CD4-positive, CD25-positive, alpha-beta regulatory T cell (primary cell): ENCODE measurements at places on chromosomes 2 and 18. TPM values are rescaled to one million over a fixed set of nuclear protein-coding genes. Genes with fewer than 3 reads are reported as not detected.
A peak's percentile ranks its signal among the peaks of the same experiment; 100 is the strongest.

Gene SERPINB11
- total RNA-seq, result not detected

Gene DSC1
- not detected for total RNA-seq

Gene EEF1B2
- 511 TPM for total RNA-seq

Gene TRABD2A
- total RNA-seq, result 48.8 TPM

Gene POTEI
- total RNA-seq, result not detected

DNA sequence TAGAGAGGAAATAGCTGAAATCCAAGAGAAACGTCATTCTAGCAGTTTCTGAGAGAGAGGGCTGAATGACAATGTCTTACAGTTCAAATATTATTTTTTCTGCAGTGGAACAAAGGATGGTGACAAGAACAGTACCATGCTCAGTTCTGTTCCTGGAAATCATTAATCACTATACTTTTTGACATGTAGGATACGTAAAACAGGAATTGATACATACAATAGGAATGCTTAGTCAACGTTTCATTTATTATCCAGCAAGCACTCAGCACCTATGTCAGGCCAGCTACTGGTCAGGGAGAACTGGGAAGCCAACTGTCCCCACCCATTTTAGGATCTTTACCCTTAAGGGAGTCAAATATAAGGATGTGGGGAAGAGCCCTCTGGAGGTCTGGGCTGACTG, 114.7 kb downstream of the DHRS9 start:
- DNase-seq, result no peak

GRCh38 chr2:182259629-182260150, 167.1 kb downstream of the PDE1A start:
- no peak for DNase-seq

DNA sequence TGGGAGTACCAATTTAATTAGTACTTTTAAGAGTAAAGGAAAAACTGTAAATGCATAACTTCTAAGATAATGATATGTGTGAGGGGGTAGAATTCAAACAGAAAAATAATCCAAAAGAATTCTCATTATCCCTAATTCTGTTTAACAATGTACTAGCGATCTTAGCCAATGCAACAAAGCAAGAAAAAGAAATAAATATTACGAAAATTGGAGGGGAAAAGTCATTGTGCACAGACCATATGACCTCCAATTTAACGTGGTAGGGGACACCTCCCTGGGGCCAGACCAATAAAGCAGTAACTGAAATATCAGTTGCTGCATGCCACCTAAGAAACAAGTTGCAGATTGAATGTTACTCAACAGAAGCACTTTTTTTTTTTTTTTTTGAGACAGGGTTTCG, 25.9 kb upstream of the PEX13 start:
- no peak for DNase-seq

DNA sequence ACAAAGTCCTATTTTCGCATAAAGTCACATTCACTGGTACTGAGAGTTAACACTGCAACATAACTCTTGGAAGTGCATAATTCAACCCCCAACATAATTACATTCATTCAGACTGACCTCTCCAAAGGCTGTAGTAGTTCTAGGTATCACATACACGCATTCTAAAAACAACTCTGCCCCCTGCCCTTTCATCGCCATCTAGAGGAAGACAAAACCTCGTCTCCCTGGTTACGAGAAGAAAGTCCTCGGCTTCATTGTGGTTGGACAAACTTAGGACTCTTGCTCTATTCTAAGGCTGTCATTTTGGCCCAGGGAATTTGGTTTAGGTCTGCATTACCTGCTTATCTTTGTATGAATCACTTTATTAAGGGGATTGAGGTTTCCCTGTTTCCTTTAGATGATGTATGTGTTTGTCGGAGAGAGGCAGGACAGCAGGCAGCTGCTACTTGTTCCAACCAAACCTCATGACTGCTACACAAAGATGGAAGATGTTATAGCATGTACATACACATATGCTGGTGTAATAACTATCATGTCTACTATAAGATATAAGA, 215.4 kb upstream of the NRXN1 start:
- no peak for DNase-seq

- DNase-seq, result no peak
Measured at GRCh38 chr2:8954990-8955389, 48.5 kb downstream of the MBOAT2 start.

- peak; percentile 40 for DNase-seq
Measured at GRCh38 chr18:46916551-46917107, 678 bp downstream of the PIAS2 start.

GRCh38 chr2:33946193-33946592, 347.1 kb upstream of the FAM98A start:
- no peak for DNase-seq

DNA sequence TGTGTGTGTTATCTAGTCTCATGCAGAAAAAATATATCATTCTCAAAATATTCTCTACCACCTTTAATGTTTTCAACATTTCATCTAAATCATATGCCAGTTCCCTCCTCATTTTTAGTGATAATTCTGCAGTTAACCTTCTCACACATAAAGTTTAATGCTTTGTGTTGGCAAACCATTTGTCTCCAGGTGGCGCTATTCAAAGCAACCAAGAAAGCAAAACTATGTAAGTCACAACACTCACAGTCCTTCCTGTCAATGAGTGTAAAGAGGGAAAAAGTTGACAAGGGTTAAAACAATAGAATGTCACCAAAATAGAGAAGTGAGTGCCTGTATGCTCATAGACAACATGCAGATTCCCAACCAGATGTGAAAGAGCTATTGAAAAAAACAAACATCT, 961.6 kb upstream of the LRRTM1 start:
- no peak for DNase-seq

DNA sequence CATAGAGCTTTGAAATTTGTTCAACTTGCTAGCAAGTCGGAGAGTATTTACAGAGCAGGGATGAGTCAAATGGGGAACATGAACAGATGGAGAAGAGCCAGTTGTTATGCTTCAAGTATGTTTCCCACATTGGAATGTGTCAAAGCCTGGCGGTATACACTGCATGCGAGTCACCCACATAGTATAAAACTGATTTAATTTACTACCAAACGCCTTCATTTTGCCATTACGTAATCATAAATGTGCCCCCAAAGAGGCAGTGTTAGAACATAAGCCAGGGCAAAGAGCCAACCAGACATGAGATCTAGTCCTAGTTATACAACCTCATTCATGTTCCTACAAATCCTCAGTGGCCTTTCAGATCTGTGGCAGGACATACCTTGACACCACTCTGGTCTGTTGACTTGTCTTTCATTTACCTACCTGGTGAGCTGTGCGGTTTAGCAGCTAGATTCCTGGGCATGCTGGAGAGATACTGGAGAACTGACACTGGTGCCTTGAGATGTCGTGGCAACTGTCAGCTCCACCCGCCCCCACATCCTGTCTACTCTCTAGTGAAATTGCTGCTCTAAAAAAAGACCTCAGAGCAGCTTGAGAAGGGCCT, 21.7 kb upstream of the NRP2 start:
- DNase-seq, result peak; percentile 58

DNA sequence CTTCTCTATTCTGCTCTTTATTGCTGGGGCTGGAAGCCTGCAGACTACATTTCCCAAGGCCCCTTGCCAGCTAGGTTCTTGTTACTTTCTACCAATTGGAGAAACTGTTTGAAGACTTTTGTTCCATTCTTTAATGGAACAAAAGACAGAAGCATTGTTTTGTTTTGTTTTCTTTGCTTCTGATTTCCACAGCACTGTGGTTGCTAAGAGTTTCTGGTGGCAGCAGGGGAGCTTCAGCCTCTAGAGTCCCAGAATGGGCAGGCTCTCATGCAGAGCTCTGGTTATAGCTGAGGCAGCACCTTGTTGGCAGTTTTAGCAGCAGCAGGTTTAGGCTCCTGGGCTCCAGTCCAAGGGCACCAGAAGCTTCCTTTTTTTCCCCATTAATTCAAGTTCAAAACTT, 234.3 kb downstream of the ETAA1 start:
- no peak for DNase-seq

GRCh38 chr2:85766229-85766628, 12.4 kb downstream of the ATOH8 start:
- DNase-seq, result no peak

DNA sequence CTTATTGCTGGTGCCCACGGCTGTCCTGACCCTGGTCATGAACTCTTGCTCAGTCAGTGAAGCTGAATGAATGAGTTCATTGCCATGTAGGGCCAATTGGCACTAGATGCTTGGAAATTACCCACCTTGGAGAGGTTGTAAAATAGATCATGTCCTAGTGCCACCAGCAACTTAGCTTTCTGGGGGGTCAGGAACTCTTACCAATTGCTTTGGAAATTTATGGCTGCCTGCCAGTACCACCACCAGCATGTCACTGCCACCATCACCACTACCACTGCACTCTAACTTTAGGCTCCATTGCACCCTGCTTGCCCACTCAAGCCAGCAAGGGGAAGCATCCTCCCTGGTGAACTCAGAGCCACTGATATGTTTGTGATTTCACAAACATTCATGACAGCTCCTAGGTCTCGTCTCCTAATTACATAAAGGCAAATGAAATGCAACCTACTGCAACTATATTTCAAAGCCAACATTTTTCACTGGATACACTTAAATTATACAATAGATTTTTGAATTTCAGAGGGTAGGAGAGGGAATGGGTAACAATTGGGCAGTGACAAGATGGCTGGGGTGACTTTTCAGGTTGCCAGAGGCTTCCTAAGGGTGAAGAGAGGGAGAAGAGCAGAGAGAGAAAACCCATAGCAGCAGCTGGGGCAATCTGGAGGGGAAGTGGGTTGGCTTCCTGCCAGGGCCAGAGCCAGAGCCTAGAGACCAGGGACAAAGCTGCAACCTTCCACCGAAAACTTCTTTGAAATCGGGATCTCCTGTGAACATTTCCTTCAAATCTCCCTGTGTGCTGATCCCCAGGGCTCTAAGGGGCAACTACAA, 3.5 kb upstream of the EMILIN1 start:
- DNase-seq, result no peak

- no peak for DNase-seq
Measured at GRCh38 chr2:19775838-19776237, 125.9 kb downstream of the TTC32 start.

DNA sequence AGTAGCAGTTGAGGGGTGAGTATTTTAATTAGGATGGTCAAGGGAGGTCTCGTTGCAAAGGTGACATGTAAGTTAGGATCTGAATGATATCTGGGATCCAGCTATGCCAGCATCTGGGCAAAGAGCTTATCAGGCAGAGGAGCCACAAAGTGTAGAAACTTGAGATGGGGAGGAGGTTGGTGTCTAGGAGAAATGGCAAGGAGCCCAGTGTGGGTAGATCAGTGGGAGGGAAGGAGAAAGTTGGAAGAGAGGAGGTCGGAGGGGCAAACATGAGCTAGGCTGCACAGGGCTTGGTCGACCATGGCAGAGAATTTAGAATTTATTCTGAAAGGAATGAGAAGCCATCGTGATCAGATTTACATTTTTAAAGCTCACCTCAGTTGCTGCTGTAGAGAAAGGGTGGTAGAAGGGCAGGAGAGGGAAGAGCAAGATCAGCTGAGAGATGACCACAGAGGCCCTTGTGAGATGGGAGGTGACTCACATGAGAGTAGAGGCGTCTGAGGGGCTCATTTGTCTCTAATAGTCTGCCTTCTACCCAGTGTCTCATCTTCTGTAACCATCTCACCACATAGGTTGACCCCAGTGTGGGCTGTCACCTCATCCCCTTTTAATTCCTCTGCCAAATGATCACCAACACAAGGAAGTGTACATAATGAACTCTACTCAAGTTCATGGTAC, 170.0 kb downstream of the ETAA1 start:
- no peak for DNase-seq

DNA sequence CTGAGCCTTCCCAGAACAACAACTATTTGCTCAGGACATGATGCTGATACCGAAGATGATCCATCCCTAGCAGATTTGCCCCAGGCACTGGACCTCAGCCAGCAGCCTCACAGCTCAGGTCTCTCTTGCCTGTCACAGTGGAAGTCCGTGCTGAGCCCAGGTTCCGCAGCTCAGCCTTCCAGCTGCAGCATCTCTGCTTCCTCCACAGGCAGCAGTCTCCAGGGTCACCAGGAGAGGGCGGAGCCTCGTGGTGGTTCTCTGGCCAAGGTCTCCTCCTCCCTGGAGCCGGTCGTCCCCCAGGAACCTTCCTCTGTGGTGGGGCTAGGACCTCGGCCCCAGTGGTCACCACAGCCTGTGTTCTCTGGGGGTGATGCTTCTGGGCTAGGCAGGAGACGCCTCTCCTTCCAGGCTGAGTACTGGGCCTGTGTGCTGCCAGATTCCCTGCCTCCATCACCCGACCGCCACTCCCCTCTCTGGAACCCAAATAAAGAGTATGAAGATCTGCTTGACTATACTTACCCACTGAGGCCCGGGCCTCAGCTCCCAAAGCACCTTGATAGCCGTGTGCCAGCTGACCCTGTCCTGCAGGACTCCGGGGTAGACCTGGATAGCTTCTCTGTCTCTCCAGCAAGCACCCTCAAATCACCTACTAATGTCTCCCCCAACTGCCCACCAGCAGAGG, 15.4 kb downstream of the CEP68 start:
- DNase-seq, result no peak

- no peak for DNase-seq
Measured at GRCh38 chr2:104597942-104598341, 256.0 kb upstream of the POU3F3 start.

DNA sequence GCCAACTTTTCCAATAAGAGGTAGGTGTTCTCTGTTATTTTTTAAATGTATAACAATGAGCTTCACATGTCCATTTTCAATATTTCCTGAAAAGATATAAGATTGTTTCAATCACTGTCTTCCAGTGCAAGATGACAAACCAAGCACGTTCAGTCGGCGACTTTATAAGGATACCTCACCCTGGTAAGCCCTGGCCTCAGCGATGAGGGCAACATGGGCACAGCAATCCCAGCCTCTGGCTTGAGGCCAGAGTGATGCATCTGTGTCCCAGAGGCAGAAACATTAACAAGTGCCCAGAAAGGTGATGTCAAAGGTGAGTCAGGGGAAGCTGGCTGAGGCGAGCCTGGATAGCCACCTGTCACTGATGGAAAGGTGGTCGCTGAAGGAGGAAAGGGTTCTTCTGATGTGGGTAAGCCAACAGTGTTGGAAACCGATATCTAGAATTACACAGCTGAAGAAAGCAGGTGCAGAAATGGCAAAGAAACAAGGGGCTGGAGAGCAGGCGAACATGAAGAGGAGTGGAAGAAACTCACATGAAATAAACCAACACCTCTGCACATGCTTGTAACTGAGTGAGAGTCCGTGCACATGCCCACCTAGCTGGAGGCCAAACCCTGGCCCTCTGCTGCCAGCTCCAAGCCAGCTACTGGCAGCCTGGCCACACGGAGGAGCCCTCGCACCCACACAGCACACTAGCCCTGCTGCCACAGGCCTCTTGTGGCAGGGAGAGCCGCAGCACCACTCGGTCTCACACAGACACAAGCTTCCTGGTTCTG, 65.5 kb downstream of the FBXO15 start:
- peak; percentile 92 for DNase-seq

- no peak for DNase-seq
Measured at GRCh38 chr2:42844901-42845821, 52.8 kb upstream of the HAAO start.

- no peak for DNase-seq
Measured at GRCh38 chr2:105308382-105309146, 21.0 kb downstream of the TGFBRAP1 start.

- no peak for DNase-seq
Measured at GRCh38 chr18:24214913-24215312, 76.1 kb downstream of the CABYR start.

GRCh38 chr2:2014251-2014771, 270.0 kb upstream of the PXDN start:
- no peak for DNase-seq

- peak; percentile 21 for DNase-seq
Measured at GRCh38 chr2:111239107-111239506, 118.4 kb downstream of the BCL2L11 start.

GRCh38 chr2:38315707-38316333, 61.3 kb downstream of the ATL2 start:
- DNase-seq, result peak; percentile 70
